Esophagus squamous epithelium (tissue), 5 donors: ENCODE measurements at places on chromosomes 11 and 22.

DNA sequence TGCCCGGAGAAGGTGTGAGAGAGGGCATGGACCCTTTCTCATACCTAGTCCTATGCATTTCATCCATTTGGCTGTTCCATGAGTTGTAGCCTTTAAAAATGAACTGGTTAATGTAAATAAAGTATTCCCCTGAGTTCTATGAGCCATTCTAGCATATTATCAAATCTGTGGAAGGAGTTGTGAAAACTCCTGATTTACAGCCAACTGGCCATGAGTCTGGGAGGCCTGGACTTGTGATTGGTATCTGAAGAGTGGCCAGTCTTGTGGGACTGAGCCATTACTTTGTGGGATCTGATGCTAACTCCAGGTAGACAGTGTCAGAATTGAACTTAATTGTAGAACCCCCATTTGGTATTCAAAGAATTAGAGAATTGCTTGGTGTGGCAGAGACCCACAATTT lies 48.4 kb downstream of the FAM118A start:
- DNase-seq, result no peak

GRCh38 chr22:27989758-27990450 lies 70.8 kb upstream of the PITPNB start:
- DNase-seq, result no peak

- no peak for DNase-seq
Measured at GRCh38 chr11:134260503-134260902, 7.1 kb downstream of the ACAD8 start.

DNA sequence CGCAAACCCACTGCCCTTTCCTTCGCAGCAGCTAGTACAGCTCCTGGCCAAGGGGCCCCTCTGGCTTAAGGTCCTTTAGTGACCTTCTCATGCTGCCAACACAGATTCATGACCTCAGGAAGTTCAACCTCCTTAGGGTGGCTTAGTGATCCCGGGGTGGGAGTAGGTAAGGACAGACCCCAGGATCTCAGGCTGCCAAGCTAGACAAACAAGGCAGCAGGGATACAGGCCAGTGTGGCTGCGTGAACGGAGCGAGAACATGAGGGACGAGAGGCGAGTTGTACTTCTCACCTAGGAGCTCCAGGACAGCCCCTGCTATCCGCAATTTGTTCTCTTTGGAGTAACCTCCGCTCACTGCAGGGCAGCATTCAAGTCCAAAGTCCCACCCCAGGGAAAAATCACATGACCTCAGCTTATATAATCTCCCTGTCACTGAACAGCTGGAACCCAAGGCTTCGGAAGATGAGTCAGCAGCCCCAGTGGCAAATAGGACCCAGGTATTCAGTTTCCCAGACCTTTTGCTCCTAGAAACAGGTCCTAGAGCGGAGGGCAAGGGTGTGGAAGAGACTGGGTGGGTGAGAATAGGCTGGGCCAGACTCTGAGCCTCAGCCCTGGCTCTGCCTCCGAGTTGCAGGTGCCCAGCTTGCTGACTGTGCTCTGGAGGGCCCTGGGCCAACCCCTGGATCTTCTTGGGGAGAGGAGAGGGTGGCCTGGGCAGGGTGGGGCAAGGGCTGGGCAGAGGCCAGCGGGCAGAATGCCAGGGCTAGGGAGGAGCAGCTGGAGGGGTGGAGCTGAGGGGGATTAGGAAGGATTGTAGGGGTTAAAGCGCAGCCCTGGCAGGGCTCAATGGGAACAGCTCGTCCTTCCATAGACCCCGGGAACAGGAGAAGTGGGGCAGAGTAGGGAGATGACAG lies 13.1 kb downstream of the USP2 start:
- DNase-seq, result no peak
